ENCODE measurements at places on chromosomes 5 and 9.

- no peak for DNase-seq
These were observed 187.5 kb upstream of the RORB start for GRCh38 chr9:74309654-74310053.

GRCh38 chr9:99980598-99980997, 74.1 kb downstream of the STX17 start:
- no peak for DNase-seq

DNA sequence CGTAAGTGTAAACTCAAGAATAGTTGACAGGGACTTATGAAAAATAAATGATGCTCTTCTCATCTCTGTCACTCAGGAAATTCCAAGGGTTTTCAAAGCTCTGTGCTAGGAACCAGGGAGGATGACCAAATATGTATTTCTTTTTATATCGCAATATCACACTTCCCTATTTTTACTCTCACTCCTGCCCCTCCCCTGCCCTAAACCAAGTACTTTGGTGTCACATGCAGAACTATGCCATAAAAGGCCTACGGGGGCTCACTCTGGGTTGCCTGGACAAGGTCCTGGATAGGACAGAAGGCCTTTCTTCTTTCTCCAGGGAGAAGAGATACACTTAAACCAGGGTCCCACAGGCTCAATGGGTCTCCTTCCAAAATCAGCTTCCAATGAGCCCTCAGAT, 8.3 kb upstream of the RETREG1 start:
- DNase-seq, result no peak

- no peak for DNase-seq
These were observed 13.0 kb downstream of the BAAT start for GRCh38 chr9:101371813-101372212.

DNA sequence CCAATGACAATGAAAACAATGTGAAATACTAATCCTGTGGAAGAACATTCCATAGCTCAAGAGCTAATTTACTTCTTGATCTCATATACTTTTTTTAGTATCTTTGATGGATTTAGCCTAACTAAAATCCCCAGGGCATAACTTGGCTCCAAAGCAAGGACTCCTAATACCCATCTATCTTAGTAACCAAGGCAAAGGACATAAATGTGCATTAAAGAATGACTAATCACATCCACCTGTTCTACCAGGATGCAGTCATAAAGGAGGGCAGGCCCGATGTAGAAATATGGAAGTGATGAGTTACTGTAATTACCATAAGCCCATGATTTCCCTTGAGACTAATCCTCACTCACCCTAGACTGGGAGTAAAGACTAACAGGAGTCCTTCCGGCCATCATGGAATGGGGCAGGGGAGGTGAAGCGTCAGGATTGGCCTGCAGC, 56.9 kb downstream of the KIF24 start:
- no peak for DNase-seq

- DNase-seq, result no peak
These were observed 59.7 kb downstream of the ATP10B start for GRCh38 chr5:160792281-160792680.

DNA sequence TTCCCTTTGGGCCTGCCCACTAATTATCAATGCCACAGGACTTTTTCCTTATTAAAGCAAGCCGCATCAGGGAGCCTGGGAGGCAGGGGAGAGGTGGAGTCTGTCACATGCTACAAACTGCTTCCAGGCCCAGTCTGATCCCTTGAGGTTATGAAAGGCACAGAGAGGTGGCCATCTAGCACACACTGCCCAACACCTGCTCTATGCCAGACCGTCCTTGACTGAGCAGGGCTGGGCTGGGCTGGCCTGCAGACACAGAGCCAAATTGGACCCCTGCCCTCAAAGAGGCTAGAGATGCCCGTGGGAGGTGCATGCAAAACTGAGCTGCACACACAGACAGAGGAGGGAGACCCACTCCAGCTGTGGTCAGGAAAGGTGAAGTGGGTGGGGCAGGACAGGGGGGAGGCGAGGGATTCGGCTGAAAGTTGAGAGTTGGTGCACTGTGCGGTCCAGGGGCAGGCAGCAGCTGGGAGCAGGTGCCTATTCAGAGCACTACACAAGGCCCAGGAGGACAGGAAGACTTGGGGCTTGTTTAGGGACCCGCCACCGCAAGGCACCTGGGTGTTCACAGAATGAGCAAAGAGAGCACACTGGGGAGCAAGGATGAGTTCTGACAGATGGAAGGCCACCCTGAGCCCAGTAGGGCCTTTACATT, 36.4 kb upstream of the TCF7 start:
- no peak for DNase-seq

GRCh38 chr5:154384480-154385235, 61.1 kb upstream of the SAP30L start:
- no peak for DNase-seq

GRCh38 chr9:130423272-130423671, 21.5 kb upstream of the ASS1 start:
- DNase-seq, result no peak

GRCh38 chr5:98076501-98076900, 697.0 kb upstream of the RGMB start:
- DNase-seq, result no peak

- DNase-seq, result no peak
These were observed 1.6 kb downstream of the SPACA9 start for GRCh38 chr9:132880324-132880661.

GRCh38 chr5:124867137-124867704, 120.8 kb upstream of the ZNF608 start:
- DNase-seq, result no peak

- DNase-seq, result no peak
These were observed 780.5 kb upstream of the CDH9 start for GRCh38 chr5:27818888-27819287.

DNA sequence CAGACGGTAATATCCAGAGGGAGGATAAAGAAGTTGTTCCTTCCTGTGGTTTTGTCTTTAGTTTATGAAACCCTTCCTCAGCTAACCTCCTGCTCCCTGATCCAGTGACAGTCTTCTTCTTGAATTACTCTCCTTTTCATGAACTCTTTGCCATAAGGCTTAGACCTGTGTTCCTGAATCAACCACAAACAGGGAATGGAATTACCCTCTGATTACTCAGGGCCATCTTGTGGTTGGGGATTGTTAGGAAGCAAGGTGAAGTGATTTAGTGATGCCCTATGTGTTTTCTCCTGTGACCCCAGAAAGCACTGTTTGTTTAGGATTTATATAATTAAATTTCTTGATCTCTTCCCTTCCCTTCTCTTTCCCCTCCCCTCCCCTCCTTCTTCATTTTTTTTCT, 409.1 kb downstream of the TAF11L14 start:
- DNase-seq, result no peak
